ENCODE measurements at places on chromosomes 2 and 18.

- no peak for DNase-seq
These were observed 51.1 kb downstream of the RNF152 start for GRCh38 chr18:61841706-61842105.

GRCh38 chr2:112332123-112332696, 56.8 kb downstream of the ZC3H6 start:
- DNase-seq, result no peak

DNA sequence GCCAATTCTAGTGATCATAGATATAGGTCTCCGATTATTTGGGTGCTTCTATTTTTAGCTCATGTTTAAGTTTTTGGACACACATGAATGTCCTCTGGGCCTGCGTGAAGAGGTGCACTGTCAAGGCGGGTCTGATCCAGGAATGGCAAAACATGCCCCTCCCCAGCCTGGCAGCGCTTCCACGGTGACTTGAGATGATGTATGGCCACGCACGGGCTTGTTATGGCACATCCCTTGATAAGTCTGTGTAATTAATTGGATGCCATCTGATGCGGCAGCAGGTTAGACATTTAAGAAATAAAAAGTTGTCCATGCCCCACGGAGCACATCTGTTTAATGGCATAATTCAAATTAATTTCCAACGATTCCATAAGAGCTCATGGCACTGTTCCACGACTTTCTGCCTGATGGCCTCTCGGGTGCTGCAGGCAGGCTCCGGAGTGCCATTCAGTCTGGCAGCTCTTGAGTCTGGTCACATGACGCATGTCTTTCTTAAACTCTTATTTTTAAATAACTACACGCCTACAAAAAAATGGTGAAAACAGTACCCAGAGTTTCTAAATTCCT, 151.4 kb downstream of the ACKR3 start:
- no peak for DNase-seq

GRCh38 chr2:113219889-113220641, 46.3 kb downstream of the PSD4 start:
- DNase-seq, result no peak

DNA sequence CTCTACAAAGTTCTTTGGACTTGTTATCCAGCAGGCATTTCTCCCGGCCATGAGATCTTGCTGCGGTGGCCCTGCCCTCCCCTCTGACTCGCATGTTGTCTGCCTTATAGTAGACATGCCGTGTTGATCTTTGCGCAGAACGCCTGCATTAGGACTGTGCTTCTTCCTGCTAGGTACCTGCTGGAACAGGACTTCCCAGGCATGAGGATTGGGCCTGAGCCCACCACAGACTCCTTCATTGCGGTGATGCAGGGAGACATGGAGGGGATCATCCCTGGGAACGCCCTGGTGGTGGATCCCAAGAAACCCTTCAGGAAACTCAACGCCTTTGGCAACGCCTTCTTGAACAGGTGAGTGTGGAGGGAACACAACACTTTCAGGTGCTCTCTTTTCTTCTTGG, 10.1 kb downstream of the EHD3 start:
- DNase-seq, result no peak
